Uterus (tissue), 4 donors: ENCODE measurements at places on chromosomes 11 and 22.

DNA sequence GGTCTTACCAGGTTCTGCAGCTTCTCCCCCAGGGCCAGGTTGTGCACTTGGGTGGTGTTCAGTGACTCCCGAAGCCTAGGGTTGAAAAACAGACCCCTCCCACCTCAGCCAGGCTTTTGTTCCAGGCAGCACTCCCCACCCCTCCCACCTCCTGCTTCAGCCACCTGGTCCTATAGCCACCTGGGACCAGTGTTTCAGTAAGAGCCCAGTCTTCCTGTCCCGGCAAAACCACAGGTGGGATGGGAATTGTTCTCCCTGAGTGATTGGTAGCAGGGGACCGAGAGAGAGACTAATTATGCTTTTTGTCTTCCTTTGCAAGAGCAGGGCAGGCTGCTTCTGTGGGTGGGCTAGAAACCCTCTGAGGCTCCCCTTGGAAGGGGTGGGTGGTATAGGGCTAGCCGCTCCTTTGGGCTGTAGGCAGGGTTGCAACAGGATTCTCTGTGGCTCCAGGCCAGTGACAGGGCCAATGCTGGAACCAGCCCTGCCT is 8.5 kb upstream of the NAALADL1 start:
- no peak for DNase-seq

DNA sequence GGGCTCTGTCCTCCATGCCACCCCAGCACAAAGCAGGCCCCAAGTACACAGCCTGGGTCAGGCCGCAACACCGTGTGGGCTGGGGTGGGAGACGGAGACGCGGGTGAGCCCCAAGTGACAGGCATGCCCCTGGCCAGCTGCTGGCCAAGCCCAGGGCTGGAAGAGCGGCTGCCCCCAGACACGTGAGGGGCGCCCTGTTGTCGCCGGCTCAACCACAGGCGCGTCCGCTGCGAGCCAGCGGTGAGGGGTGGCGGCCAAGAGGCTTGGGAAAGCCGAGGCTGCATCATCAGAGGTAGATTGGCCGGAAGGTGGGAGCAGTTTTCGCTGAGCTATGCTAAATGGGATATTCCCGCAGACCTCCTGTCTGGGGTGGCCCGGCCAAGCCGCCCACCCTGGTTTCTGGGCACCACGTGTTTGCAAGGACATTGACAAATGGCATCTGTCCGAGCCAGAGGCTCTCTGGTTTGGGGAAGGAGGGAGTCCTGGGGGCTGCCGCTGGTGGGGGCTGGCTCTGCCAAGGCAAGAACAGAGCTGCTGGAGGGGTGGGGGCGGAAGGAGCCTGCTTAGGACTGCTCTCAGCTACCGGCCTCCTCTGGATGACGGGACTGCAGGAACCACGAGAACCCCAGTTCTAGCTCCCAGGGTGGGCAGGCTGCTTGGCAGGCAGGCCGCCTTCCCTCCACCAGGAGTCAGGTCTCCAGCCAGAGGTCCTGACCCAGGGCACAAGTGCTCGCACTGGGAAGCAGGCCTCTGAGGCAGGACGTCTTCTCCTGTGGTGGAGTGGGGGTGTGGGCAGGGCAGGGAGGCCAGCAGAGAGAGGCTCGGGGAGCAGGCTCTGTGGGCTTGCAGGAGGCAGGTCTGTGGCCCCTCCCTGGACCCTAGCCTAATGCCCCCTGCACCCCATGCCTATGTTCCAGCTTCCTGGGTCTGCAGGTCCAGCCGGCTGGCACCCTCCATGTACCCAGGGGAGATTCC is 552 bp downstream of the PRR33 start:
- no peak for DNase-seq

DNA sequence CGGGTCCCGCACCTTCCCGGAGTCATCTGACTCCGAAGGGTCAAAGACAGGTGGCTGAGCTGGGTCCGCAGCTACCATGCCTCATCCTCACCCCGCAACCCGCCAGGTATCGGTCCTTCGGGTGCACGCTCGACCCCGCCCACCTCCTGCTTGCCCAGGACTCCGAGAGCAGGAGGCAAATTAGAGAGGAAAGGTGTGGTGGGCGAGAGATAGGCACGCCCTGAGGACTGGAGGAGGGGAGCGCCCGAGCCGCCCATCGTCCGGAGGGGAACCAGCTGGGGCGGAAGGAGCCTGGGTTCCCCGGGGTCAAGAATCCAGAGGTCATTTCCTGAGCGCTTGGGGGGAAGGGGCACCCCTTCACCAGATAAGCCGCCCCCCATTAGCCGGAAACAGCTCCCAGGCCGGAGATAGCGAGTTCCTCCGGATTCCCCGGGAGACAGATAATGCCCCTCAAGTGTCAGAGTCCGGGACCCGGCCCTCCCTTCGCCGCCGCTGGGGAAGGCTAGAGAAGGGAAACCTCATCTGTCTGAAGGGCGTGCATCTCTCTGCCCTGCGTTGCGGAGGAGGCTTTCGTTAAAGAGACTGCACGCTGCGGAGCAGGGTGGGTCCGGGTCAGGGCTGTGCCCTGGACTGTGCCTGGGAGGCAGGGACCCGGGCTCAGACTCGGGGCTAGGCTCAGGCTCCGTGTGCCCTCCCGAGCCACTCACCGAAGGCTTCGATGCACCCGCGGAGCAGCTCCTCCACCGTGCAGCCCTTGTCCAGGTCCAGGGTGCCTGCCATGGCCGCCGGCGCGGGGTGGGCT is 1.7 kb downstream of the RASGRP2 start:
- peak; percentile 34 for DNase-seq

DNA sequence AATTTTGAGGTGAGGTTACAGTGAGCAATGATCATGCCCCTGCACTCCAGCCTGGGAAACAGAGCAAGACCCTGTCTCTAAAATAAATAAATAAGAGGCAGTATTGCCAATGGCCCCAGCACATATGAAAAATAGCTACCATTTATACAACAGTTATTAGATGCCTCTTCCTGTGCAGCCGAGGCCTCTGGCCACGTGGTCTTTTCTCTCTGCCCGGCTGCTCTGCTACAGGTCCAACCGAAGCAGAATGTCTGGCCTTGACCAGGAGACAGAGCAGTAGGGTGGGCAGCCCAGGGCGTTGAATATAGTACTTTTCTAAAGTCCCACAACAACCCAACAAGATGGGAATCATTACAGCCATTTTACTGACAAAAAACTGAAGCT is 12.4 kb upstream of the OAF start:
- no peak for DNase-seq

GRCh38 chr11:75141166-75141565 is 9.7 kb upstream of the SLCO2B1 start:
- no peak for DNase-seq

GRCh38 chr22:45744442-45744841 is 72.8 kb downstream of the ATXN10 start:
- DNase-seq = no peak

DNA sequence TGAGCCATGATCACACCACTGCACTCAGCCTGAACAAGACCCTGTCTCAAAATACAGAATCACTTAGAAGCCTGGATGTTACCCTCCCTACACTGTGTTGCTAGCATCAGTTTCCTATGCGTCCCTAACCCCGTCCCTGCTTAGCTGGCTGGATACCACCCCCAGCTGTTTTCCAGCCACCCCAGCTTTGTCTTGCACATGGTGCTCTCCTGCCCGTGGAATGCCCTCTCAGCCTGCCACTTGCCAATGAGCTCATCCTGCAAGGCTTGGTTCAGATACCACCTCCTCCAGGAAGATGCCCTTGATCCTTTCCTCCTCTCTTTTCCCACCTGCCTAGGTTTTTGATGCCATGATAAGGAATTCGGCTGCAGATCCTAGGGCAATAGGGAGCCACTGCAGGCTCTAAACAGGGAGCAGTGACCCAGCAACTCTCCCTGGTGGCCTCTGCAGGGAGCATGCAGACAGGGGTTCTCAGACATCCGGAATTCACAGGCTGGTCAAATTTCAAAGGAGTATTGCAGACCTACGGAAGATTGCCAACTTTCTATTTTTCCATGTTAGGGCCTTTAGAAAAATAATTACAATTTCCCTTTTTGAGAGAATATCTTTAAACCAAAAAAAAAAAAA is 52.7 kb upstream of the WNT7B start:
- DNase-seq = peak; percentile 11

GRCh38 chr11:112836256-112836602 is 125.0 kb upstream of the NCAM1 start:
- DNase-seq = no peak
